ENCODE measurements at places on chromosomes 3 and 15.

GRCh38 chr3:149772861-149773260 is 19.5 kb downstream of the ANKUB1 start:
- DNase-seq = no peak

DNA sequence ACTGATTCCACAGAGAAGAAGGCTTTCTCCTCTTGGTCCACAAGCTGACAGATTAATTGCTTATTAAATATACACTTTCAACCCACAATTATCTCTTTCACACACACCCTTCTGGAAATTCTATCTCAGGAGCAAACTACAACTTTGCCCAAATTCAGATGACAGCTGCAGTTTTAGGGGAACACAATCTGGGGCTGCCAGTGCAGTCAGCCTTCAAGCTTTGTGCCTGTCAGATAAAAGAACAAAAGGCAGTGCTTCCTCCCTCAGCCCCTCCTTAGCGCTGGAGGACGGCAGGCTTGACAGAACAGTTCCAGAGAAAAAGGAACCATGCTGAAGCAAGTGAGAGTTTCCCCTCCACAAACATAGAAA is 99.6 kb downstream of the TMCC1 start:
- peak; percentile 35 for DNase-seq

GRCh38 chr3:14646589-14647413 is 4.8 kb upstream of the CCDC174 start:
- no peak for DNase-seq

DNA sequence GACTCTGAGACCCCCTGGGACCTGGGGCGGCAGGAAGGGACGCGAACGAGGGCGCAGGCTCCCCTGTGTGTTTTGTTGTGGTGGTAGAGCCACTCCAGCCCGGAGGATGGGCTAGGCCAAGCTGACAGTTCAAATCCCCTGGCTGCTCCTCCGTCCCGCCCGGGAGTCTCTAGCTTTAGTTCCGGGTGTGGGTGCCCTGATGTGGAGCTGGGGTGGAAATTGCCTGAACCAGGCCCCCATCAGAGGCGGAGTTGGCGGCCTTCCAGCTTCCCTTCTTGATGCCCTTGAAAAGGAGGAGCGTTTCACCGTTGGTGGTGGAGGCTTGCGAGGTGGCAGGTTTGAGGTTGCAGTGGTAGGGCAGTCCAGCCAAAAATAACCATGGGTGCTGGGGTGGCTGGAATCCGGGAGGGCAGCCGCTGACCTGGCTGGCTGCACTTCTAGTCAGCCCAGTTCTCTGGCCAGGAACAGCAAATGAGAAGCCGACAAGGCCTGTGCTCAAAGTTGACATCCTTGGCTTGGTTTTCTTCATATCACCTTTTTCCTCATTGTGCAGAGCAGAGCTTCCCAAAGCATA is 817 bp downstream of the CLK3 start:
- peak; percentile 65 for DNase-seq

DNA sequence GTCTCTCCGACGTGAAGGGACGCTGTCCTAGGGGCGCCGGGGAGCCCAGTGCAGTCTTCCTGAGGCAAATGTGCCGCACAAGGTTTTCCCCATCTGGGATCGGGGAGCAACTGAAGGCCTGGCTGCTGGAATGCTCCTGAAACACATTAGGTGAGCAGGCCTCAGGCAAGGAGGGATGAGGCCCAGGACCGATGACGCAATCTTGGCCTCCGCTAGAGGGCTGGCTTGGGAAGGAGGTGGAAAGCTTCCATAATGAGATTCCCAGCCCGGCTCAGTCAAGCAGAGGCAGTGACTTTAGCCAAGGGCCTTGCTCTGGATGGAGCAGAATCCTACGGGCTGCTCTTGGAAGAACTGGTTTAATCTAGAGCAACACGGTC is 50.8 kb downstream of the CPN2 start:
- DNase-seq = no peak

DNA sequence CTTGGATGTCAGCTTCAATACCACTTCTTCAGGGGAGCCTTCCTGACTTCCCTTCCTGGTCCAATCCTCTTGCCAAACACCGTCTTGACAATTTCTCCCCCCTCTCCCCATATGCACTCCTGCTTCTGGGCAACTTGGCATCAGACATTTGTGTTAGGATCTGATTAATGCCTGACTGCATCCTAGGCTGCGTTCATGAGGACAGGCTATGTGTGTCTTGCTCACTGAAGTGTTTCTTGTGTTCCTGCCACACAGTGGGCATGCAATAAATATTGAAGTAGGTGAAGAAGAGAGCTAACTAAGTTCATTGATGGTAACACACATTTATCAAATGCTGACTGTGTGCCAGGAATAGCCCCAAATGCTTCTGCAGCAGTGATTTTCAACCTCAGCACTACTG is 36.4 kb upstream of the WNT5A start:
- DNase-seq = no peak

All from A673 (cell line).